ENCODE measurements at places on chromosomes 7 and 10.
A peak's percentile ranks its signal among the peaks of the same experiment; 100 is the strongest.

DNA sequence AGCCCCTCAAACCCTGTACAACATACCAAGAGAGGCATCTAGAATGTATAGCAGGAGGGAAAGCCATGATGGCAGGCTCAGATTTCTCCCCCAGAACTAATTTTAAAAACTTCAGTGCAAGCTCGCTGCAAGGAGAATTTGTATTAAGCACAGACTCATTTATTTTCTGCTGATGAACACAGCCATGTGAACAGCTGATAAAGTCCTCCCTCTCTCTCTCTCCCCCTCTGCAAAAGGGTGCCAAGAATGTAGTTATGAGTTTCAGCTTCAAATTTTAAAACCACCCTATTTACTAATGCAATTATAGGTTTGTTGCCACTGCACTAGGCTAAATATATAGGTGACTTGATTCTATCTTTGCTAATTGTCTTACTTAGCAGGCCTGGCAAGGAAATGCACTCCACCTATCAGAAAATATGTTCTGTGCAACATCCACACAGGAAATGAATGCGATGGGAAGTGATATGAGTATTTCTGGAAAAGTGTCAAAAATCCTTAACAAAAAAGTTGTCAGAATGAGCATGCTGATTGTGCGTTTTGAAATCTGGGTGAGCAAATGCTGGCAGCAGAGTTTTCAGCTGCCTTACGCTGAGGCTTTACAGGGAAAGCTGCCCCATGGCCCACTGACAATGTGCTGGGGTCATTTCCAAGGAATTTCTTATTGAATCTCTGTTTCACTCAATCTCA is 43.4 kb upstream of the GHITM start:
- DNase-seq = no peak

- DNase-seq = no peak
These were observed 18.8 kb upstream of the GGCT start for GRCh38 chr7:30523466-30523865.

DNA sequence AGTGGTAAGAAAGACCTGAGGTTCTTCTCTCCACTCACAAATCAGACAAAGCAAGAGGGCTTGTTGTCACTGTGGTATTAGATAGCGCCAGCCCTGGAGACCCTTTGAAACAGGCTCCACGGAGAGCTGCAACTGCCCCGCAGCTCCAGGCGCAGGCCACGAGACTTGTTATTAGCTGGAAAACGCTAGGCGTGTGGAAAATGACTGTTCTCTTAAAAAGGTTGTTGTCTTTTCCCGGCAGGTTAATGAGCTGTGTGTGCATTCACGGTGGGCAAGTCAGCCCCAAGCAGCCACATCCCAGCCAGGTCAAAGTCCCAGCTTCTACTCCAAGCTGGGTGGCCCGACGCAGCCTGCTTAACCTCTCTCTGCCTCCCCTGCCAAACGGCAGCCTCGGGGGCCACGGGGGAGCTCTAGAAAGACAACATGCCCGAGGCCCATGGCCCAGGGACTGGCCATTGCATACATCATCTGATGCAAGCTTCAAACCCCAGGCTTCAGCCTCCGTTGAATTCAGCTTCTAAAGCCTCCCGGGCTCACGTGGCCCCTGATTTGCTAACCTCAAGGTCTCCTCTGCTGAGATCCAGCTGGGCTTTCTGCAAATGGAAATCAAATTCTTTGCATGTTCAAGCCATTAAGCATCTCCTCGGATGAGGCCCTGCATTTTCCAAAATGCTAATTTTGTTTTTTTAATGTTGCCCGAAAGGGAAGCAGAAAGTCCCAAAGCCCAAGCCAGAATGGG is 61.3 kb upstream of the DNAAF5 start:
- no peak for DNase-seq

- DNase-seq = no peak
These were observed 68.5 kb upstream of the DKK1 start for GRCh38 chr10:52245547-52245946.

DNA sequence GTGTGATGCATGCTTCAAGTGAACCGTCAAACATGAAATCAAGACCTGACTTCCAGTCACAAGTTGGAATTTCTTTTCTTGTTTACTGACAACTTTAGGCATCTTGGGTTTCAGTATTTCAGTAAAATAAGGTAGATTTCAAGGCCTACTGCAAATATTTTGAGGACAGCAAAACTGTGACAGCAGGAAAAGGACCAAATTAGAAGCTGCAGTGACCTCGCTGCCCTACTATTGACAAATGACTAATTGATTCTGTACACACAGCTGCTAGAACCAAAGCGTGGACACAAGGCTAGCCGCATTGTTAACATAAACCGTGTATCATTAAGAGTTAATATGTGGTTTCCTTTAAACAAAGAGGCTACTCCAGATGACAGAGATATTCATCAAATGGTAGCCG is 105.7 kb upstream of the SEC61G start:
- no peak for DNase-seq

- DNase-seq = no peak
These were observed 151.4 kb downstream of the OAT start for GRCh38 chr10:124267231-124267885.

DNA sequence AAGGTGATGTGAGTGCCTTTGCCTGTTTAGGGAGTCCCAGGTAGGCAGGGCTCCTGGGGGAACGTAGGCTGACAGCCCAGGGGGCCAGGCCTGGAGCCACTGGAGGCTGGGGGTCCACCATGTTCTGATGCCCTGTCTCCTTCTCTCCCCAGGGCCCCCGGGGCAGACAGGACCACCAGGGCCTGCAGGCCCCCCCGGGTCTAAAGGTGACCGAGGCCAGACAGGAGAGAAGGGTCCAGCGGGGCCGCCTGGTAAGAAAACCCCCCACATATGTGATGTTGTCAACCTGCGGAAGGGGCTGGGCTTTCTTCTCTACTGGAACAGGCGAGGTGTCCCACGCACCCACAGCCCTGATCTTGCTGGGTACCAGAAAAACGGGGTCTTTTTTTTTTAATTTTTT is 85.2 kb downstream of the MYL10 start:
- no peak for DNase-seq

DNA sequence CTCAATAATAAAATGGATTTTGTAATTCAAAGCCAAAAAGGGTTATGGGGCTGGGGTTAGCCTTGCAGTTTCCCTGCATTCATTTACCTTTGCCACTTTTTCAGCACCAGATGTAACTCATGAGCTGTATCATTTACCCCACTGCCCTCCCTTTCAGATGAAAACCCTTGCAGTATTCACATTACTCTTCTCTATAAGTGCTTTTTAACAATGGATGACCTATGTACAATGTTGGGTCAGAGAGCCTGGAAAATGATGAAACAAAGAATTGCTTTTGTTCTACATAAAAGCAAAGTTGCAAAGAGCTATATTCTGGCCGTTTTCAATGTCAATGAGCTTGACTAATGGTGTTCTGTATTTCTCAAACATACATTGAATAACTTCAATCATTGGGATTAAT is 189.7 kb downstream of the TMEM26 start:
- no peak for DNase-seq

DNA sequence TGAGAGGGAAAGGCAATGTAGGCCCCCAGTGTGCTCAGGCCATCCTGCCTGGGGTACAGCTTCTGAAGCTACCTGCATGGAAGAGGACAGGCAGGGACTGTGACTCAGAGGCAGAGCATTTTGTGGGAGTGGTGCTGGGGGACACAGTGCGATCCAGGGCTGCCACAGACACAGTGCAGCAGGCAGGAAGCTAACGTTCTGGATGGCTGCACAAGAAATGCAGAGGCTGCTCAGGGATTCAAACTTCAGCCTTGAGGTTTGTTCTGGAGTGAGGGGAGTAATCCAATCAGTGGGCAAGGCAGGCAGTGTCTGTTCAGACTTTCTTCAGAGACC is 648.0 kb upstream of the IGFBP3 start:
- DNase-seq = no peak

- no peak for DNase-seq
These were observed 356.2 kb downstream of the PLXNA4 start for GRCh38 chr7:132220060-132220459.

- DNase-seq = no peak
These were observed 26.2 kb upstream of the ABLIM1 start for GRCh38 chr10:114684084-114684821.

DNA sequence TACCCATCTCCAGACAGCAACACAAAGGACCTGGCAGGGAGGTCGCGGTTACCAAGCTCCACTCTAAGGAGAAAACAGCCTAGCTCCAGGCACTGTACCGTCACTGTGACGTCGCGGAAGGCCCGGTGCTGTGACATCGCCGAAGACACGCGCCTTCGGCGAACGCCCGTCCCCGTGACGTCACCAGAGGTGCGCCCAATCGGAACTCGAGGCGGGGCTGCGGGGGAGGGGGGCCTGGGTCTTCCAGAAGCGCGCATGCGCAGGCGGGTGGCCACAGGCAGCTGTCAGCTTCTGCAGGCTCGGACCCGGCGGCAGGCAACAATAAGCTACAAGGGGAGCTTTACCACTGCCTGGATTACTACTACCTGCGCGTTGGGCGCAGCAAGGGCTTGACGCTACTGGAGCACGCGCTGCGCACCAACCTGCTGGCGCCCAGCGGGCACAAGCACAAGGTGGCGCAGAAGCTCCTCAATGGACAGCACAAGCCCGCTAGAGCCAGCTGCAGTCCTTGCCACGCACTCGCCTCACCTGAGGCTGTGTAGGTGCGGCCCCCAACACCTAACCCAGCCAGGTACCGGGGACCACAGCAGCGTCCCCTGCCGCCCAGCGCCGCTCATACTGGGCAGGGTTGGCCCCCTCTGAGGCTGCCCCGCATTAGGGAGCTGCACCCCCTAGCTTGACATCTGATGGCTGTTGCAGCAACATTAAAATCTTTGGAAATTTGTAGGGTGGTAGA is 208.4 kb downstream of the TPST1 start:
- peak; percentile 88 for DNase-seq

GRCh38 chr7:75629044-75629443 is 109.7 kb downstream of the HIP1 start:
- no peak for DNase-seq

DNA sequence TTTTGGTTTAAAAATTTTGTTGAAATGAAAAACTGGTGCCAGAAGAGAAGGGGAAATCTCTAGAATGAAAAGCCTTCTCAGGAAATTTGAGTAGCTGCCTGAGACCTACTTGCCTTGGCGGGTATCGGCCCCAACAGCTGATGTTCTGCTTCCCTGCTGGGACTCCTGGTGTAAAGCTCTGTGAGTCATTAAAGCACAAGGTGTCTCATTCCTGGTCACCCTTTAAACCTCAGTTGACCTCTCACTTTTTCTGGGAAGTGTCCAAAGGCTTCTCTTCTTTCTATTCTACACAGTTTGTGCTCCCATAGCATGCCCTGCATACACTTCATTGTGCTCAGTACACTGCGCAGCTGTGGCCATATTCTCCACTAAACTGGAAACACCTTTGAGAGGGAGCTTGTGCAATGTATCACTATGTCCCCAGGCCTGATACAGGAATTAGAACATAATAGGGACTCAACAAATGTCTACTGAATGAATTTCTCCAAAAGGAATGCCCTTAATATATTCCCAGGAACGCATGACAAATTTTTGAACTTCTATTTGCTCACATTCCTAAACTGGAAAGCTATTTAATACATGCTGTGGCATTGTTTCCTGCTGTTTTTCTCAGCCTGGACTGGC is 303.9 kb downstream of the SDHAF3 start:
- DNase-seq = no peak

DNA sequence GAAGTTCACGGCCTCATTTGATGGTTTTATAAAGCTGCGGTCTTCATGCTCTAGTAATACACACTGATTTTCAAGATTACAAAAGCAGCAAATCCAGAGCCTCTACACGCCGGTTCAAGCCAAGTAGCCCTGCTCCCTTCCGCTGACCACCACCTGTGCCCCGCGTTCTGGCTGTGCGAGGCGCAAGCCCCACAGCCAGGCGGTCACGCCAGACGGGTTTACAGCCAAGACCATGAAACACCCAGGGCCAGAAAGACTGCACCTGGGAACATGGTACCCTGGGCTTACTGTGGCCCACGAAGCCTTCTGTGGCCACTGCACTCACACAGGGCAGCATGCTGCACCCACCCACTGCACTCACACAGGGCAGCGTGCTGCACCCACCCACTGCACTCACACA is 33.6 kb downstream of the GPER1 start:
- DNase-seq = no peak

GRCh38 chr7:103626776-103627175 is 180.8 kb upstream of the SLC26A5 start:
- DNase-seq = no peak

GRCh38 chr7:97480772-97481390 is 251.0 kb upstream of the TAC1 start:
- DNase-seq = no peak

DNA sequence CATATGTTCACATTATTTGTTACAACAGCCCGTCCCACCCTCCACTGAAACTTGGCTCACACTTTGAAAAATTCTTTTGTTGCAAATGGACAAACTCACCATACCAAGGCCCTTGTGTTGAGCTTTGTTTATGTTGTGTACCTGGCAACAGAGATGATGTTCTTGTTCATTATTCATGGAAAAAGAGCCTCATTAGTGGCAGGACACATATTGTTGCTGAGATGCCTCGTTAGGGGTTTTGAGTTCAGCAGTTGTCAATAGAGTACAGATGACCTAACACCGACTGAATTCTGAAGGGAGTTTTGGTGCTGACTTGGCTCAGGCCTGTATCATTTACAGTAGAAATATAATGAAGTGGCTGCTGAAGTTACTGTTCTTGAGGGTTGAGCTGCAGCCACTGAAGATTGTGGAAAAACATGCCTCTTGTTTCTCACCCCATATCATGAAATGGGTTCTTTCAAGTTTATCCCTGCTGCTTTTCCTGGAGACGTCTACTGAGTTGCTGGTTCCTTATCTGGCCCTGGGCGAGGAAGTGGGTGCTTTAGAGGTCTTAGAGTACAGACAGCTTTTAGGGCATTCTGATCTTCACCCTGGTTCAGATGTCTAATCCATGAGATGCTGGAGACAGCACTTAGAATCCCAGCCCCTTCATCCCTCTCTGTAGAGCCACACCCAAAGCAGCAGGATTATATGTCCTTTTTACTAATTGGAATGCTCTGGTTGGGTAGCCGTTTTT is 149.7 kb downstream of the WNT2 start:
- DNase-seq = no peak

- no peak for DNase-seq
These were observed 199.3 kb downstream of the PLXNA4 start for GRCh38 chr7:132377015-132377414.

DNA sequence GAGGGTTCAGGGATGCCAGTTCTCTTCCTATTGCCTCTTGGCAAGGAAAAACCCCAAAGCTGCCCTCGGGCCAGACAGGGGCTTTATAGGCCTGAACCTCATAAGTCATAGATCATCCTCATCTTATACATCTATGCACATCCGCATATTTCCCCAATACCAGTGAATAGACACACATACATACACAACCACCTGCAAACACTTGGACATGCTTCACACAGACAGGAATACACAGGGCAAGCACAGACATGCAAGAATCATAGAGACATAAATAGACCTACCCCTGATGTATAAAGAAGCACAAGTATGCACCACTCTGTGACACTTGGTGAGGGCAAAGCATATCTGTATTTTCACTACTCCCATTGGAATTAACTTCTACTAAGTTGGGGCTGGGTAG is 30.7 kb downstream of the MBL2 start:
- DNase-seq = no peak

- no peak for DNase-seq
These were observed 121.4 kb upstream of the STK17A start for GRCh38 chr7:43461349-43462024.

- no peak for DNase-seq
These were observed 482.6 kb downstream of the RPS24 start for GRCh38 chr10:78516236-78516635.
